ENCODE measurements at places on chromosomes 3 and 15. TPM values are rescaled to one million over a fixed set of nuclear protein-coding genes. Genes with fewer than 3 reads are reported as not detected.

DNA sequence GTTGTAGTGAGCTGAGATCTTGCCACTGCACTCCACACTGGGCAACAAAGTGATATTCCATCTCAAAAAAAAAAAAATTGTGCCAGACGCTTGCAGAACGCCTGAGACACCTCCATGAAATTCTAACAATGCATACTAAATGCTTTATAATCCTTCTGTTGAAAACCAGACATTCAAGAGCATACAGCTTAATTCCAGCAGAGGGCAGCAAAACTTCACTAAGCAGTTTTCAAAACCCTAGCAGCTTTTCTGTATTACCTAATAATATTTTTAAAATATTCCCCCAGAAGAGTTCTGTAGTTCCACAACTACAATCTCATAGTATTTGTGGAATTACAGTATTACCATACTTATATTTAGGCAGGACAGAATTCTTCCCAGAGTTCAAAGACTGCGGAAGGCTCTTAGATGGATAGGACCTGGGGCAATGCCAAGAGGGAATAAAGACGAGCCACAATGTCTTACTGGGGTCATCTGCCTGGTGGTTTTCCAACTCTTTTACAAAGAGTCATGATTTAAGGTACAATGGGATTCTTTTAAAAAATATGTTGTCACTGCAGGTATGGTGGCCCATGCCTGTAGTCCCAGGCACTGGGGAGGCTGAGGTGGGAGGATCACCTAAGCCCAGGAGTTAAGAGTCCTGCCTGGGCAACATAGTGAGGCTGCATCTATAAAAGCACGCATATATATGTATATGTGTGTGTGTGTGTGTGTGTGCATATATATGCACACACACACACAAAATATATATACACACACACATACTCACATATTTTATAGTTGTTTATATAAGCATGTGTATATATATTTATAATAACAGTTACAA lies 19.6 kb upstream of the TASOR start:
- H3K27me3 ChIP-seq = no peaks in the 10 kb centered on the region
- peaks cover 8% of the 10 kb centered on the region for H3K4me1 ChIP-seq
- no peak overlapping the region for H3K27ac ChIP-seq
- DNase-seq = no peak
- H3K36me3 ChIP-seq = peaks cover 6% of the 10 kb centered on the region
- H3K4me3 ChIP-seq = no peak overlapping the region

- DNase-seq = no peak
- peaks cover 3% of the 10 kb centered on the region for H3K36me3 ChIP-seq
- H3K27me3 ChIP-seq = no peaks in the 10 kb centered on the region
- no peak overlapping the region for H3K27ac ChIP-seq
- H3K4me3 ChIP-seq = no peak overlapping the region
These were observed 5.6 kb upstream of the ATP8B4 start for GRCh38 chr15:50124631-50125030.

LYZL4 gene
- not detected for total RNA-seq

- H3K4me3 ChIP-seq = no peak overlapping the region
- H3K27ac ChIP-seq = no peak overlapping the region
- DNase-seq = no peak
- no peaks in the 10 kb centered on the region for H3K27me3 ChIP-seq
These were observed 42.8 kb downstream of the TLE3 start for GRCh38 chr15:70054884-70055387.

AP4E1 gene
- total RNA-seq = 10.0 TPM

GRCh38 chr3:56366641-56367162 lies 101.6 kb downstream of the ERC2 start:
- H3K27me3 ChIP-seq = no peaks in the 10 kb centered on the region
- DNase-seq = no peak
- H3K4me3 ChIP-seq = no peak overlapping the region

Measured in mesothelial cell of epicardium (in vitro differentiated cells).